ENCODE measurements at places on chromosomes 2 and 18.

- DNase-seq, result no peak
These were observed 27.9 kb downstream of the TMEM17 start for GRCh38 chr2:62478093-62478580.

GRCh38 chr2:230048010-230048671 is 20.6 kb downstream of the SLC16A14 start:
- DNase-seq, result no peak

DNA sequence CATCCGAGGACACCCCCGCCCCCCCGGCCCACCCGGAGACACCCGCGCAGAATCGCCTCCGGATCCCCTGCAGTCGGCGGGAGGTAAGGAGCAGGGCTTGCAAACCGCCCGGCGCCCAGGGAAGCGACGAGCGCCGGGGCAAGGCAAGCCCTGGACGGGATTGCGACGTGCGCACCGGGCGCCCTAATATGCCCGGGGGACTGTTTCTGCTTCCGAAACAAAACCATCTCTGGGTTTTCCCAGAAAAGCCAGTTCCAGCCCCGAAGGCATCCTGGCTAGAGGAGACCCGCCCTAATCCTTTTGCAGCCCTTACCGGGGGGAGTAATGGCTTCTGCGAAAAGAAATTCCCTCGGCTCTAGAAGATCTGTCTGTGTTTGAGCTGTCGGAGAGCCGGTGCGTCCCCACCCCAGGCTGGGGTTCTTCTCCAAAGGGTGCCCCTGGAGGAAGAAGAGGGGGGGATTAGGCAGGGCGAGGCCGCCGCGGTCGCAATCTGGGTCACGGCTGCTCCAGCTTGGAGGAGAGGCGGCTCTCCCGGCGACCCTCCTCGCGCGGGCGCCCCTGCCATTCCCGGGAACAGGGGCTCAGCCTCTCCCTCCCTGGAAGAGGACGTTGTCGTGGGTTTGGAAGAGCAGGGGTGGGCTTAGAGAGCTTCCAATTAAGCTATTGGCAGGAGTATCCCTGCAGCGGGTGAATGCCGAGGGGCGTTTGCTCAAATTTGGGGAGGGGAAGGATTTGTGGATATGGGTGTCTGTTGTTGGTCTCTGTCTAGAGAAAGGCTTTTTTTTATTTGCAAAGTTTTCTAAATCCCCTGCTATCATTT is 521 bp downstream of the MYCN start:
- DNase-seq, result peak; percentile 33

- DNase-seq, result no peak
These were observed 168.1 kb downstream of the NRXN1 start for GRCh38 chr2:50863856-50864255.

DNA sequence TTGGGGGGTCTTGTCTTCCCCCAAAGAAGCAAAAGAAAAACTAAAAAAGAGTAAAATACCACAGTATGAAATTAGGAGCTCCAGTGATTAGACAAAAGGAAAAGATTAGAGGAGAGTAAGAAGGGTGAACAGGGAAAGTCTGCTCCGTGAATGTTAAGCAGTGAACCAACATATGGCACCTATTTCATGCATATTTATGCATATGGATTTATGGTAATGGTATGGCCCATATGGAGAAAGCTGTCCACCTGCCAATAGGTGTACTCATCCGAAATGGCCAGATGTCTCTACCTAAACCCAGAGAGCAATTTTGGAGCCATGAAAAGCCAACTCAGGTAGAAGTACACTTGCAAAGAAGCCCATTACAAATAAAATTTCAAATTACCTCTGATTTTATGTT is 404.0 kb upstream of the RAB6C start:
- no peak for DNase-seq

DNA sequence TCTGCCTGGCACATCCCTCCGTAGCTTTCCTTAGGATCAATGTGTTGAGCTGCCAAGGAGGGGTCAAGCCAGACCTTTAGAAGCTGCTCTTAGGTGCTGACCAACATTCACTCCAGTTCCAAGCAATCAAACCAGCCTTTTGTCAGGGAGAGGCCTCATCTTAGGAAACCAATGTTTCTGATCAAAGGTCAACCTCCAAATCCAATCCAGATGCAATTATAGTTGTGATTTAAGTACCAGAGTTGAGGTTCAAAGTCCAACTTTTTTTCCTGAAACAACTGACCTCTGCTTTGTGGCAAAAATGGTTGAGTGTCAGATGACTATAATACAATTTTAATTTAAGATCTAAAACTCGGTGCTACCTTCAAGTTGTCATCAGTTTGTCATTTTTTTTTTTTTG is 303.4 kb downstream of the ALK start:
- DNase-seq, result no peak

GRCh38 chr2:163493359-163494298 is 242.2 kb downstream of the FIGN start:
- DNase-seq, result no peak

GRCh38 chr2:136486115-136486514 is 279.2 kb upstream of the THSD7B start:
- no peak for DNase-seq

DNA sequence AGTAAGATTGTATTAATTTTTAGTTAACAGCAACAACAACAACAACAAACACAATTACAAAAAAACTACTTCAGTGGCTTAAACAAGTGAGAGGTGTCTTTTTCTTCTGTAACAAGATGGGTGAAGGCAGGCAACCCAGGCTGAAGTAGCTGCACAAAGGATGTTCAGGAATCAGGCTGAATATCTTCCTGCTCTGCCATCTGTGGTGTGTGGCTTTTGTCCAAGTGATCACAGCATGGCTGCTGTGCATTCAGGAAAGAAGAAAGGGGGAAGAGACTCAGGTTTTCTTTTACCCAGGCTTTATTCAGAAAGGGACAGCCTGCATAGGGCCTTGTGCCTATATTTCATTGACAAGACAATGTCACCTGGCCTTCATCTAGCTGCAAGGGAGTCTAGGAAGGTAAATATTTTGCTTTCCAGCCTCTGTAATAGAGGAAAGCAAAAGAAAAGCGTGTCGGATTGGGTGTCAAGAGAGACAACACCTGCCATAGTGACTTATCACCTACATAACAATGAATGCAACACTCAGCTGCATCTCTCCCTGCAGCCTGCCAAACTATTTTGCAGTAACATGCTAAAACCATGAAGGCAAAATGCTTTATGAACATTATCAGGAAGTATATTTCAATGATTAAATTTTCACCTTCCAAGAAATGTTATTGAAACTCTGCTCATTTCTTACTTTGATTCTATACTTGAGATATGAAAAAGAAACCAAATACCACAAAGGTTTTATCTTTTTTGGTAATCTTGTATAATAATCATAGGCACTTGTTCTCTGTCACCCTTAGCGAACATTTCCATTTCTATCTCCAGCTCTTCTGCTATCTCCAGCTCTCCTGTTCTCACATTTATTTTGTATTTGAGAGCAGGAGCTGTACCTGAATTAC is 14.6 kb downstream of the G6PC2 start:
- DNase-seq, result no peak

DNA sequence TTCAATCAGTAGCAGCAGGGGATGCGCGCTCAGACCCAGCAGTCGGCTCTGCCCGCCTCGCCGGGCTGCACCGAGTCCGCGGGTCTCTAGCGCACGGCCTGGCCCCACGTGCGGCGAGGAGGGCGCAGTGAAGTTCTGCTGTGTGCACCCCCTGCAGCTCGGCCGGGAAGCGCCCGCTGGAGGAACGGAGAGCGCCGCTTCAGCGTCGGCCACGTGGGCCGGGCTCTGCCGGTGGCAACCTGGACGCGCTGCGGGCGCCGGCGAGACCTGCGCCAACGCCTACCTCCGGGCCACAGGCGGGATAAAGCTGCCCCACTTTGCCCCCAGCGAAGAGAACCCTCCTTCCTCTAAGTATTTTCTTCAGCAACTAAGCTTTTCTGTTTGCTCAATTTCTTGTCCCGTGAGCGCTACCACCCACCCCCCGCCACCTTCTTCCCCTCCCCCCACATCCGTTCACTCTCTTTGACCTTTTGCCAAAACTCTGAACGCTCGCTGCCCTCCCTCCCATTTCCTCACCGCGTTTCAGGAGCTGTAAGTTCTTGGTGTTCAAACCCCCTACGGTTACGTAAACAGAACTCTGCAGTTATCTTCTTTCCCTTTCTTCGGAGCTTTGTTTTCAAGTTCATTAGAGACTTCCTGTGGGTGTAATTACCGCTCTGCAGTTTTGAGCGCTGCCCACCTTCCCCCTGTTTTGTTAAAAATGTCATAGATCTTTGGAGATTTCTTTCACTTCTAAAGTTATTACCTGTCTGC is 42.6 kb upstream of the EDAR start:
- peak; percentile 62 for DNase-seq

GRCh38 chr18:9681217-9681616 is 26.9 kb upstream of the RAB31 start:
- no peak for DNase-seq

DNA sequence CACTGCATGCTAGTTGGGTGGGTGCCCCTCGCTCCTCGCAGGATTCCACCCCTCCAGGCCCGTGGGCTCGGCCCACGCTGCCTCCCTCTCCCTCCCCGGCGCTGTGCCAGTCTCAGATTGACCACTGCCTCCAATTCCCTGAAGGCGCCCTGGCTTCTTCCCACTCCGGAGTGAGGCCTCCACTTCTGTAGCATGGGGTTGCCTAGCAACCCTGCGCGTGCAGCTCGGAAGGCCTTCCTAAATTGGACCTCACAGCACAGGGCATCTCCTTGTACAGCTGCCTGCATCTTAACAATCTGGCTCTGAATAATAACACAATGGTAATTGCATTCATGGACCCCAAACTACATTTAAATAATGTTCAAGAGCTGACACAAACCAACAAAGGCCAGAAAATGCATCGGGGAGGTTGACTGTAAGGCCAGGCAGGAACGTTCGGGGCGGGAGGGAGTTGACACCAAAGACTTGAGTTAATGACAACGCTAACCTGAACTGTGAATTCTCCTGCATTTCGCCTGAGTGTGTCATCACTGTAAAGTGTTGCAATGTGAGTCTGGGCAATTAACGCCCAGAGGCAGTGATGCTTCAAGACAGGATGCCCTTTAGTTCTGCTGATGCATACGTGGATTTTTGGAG is 222.9 kb downstream of the ZBTB7C start:
- DNase-seq, result no peak

DNA sequence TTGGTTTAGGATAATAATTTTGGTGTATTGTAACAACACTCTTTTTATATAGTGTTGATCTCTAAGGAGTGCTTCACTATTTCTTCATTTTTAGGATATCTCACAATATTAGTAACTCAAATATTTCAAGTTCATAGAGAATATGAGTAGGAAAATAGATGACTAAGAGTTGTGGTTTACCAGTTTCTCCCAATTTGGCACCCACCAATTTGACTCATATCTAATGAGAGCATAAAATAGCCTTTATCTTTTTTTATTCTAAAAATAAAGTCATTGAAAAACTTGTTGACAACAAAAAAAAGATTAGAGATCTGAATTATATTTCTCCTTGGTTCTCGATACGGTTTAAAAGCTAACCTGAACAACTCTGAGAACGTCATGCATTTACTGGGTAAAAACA is 204.0 kb downstream of the PARD3B start:
- DNase-seq, result no peak

DNA sequence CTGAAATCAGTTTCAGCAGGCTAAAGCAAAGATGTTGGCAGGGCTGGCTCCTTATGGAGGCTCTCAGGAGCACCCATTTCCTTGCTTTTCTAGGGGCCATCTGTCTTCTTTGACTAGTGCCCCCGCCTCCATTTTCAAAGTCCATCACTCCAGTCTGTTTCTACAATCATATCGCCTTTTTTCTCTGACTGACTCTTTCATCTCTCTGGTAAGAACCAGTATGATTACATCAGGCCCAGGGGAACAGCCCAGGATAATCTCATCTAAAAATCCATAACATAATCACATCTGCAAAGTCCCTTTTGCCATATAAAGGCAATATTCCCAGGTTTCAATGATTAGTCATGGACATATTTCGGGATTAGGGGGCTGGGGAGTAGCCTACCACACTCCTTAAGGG is 57.0 kb downstream of the CUL3 start:
- no peak for DNase-seq
